ENCODE measurements at places on chromosomes 12 and 14. TPM values are rescaled to one million over a fixed set of nuclear protein-coding genes. Genes with fewer than 3 reads are reported as not detected.

The HHIPL1 gene
- total RNA-seq, result 1.5 TPM

- DNase-seq, result no peak
Measured at GRCh38 chr14:76260749-76261148, 109.0 kb downstream of the GPATCH2L start.

- no peak for DNase-seq
Measured at GRCh38 chr12:70227911-70228310, 15.3 kb upstream of the CNOT2 start.

- no peak for DNase-seq
Measured at GRCh38 chr14:23605931-23606585, 27.5 kb upstream of the JPH4 start.

The SERPINA12 gene
- total RNA-seq, result not detected

The ERP27 gene
- total RNA-seq, result 0.25 TPM

- DNase-seq, result no peak
Measured at GRCh38 chr14:31139301-31139847, 68.2 kb downstream of the HECTD1 start.

- no peak for DNase-seq
Measured at GRCh38 chr14:91545946-91546716, 36.0 kb upstream of the PPP4R3A start.

Data from left ventricle myocardium superior (tissue), 1 donor.